ENCODE measurements at places on chromosomes 1 and 21. TPM values are rescaled to one million over a fixed set of nuclear protein-coding genes. Genes with fewer than 3 reads are reported as not detected.
A peak's percentile ranks its signal among the peaks of the same experiment; 100 is the strongest.

DNA sequence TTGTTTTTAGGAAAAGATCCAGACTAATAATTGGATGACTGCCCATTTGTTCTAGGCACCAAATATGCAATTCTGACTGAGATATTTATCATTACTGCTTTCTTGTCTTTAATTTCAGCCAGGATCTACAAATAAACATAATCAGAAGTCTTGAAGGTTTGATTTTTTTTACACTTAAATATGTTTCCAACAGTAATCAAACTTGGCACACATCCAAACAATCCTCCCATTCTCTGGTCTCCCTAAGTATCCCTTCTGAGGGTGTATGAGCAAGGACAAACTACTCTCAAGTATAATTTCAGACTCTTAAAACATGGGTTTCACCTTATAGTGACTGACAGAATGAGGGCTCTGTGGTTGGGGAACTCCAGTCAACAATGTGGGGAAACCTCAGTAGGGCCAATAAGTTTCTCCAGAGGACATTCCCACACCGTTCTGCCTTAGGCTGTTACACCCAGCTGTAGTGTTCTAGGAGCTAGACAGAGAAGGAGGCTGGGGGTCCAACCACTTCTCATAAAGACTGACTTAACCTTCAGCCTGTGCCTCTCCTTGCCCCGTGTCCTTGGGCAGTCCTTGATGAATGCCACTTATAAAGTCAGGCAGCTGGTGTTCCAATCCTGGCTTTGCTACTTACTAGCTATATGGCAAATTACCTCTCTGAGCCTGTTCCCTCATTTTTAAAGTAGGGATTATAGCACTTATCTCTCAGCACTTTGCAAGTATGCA is 1.5 kb upstream of the PALMD start:
- peaks cover 22% of the 10 kb centered on the region for H3K4me1 ChIP-seq
- H3K36me3 ChIP-seq: no peaks in the 10 kb centered on the region
- H3K4me3 ChIP-seq: no peak overlapping the region

DNA sequence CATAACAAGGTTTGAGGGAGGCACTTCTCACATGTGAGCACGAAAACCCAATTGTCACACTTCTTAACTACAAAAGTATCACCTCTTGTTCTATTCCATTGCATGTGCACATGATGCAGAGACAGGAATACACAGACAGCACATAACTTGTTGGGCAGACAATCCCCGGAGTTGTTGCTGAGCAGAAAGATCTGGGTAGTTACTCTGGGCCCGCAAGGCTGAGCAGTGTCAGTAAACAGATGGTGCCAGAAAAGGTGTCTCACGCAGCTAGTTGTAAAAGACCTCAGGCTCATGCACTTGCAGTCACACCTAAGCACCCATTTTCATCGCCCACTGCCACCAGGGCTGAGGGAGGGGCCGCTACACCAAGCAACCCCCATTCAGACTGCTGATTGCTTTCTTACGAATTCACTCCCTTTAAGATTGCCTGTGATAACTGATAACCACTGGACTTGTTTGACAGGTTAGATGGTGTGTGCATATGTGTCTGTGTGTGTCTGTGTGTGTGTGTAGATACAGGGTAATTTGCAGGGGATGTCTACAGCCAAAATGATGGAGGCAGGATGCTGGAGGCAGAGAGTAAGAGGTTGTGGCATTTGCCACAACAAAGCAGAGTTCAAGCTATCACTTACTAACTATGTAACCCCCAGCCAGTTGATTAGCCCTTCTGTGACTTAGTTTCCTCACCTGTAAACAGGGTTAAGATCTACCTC is 4.2 kb downstream of the LGR6 start:
- peaks cover 26% of the 10 kb centered on the region for H3K4me1 ChIP-seq
- H3K27ac ChIP-seq: no peak overlapping the region
- peaks cover 32% of the 10 kb centered on the region for H3K27me3 ChIP-seq
- no peaks in the 10 kb centered on the region for H3K36me3 ChIP-seq
- no peak overlapping the region for H3K4me3 ChIP-seq

DNA sequence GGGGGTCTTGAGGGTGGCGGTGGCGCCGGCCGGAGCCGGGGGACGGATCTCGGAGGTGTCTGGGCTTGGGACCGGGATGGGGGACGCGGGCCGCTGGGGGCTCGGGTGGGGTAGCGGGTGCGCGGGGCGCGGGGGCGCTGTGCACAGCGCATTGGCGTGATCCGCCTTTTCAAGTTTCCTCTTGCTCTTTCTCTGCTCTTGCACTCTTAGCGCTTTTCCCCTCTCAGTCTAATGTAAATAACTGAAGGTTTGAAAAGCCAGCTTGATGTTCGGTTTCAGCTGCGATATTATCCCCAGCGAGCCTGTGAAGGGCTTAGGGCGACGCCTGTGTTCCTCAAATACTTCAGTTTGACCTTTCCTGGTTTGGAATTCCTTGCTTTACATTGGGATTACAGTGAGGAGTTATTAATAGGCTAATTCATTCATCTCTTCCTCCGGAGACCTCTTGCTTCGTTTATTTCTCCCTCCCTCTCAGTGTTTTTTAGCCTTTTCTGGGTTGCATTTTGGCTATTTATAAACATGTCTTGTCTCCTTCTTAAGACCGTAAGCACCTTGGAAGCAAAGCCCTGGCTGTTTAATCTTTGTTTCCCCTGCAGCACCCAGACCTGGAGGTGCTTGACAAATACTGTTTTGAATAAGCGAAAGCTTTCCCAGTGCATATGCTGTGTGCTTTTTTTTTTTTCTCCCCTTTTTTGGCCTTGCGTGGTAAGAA is 693 bp downstream of the RAB4A start:
- peaks cover 28% of the 10 kb centered on the region for H3K36me3 ChIP-seq
- H3K4me3 ChIP-seq: peak overlapping the region; percentile 80
- H3K27me3 ChIP-seq: no peaks in the 10 kb centered on the region
- peaks cover 48% of the 10 kb centered on the region for H3K4me1 ChIP-seq
- H3K27ac ChIP-seq: peak overlapping the region; percentile 77

DNA sequence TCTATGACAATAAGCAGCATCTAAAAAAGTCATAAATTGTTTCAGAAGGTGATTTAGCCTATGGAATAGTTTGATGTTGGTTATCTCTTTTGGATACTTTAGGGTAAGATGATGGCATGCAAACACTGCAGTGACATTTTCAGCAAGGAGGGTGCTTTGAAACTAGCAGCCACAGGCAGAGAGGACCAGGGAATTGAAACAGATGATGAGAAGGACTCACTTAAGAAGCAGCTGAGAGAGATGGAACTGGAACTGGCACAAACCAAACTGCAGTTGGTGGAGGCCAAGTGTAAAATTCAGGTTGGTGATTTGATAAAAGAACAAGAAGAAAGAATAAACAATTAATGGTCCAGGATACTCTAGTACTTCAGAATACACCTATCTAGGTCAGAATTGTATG is 11.2 kb upstream of the CACYBP start:
- no peaks in the 10 kb centered on the region for H3K27me3 ChIP-seq
- H3K4me1 ChIP-seq: peaks cover 6% of the 10 kb centered on the region
- H3K4me3 ChIP-seq: no peak overlapping the region
- no peak for DNase-seq

DNA sequence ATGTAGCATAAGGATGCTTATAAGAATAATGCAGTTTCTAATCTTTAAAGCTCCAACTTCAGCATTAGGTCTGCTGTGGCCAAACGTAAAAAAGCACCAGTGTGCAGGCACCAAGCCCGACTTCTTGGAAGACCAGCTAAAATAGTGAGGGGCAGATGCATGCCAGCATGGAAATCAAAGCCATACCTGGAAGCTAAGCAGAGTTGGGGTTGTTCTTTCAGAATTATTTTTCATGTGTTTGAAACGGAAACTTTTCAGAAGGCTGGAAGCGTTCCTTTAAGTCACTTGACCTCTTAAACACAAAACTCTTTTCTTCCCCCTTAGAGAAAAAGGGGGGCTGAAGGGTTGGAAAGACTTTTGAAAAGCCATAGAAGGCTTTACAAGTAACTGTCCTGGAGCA is 329.2 kb upstream of the C1orf87 start:
- H3K4me3 ChIP-seq: no peak overlapping the region
- no peaks in the 10 kb centered on the region for H3K36me3 ChIP-seq
- H3K4me1 ChIP-seq: no peaks in the 10 kb centered on the region
- peaks cover 58% of the 10 kb centered on the region for H3K27me3 ChIP-seq
- no peak overlapping the region for H3K27ac ChIP-seq

DNA sequence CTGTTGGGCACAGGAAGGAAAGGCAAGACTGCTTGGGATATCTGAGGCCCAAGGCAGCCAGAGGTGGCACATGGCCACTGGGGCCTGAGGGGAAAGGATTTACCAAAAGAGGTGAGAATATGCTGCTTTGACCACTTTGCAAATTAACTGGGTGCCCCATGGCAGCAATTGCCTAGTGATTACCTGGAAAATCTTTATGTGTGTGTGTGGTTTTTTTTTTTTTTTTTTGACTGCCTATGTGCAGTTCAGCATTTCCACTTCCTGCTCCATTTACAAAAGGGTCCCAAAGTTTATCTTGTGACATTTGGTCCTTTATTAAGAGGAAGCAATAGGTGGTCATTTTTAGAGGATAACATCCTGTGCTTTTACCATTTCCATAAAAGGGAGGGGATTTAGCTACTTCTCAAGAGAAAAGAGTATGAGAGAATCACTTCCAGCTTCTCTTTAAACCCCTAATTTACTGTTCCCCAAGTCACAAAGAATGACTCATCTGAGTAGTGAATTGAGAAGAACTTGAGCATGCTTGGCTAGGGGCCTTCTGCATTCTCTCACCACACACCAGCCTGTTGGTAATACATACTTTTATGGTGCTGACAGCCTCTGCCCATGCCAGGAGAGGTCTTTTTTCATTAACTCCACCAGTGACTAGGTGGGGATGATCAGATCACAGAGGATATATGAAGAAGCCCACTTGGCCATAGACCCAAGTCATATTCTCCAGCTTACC is 52.1 kb downstream of the SYDE2 start:
- H3K27me3 ChIP-seq: no peaks in the 10 kb centered on the region
- no peak overlapping the region for H3K27ac ChIP-seq

GRCh38 chr21:33266789-33267135 is 595 bp downstream of the IL10RB start:
- H3K27ac ChIP-seq: peak overlapping the region; percentile 63
- H3K4me3 ChIP-seq: peak overlapping the region; percentile 75
- H3K27me3 ChIP-seq: no peaks in the 10 kb centered on the region
- H3K36me3 ChIP-seq: peaks cover 28% of the 10 kb centered on the region
- no peak for DNase-seq

- H3K27ac ChIP-seq: no peak overlapping the region
- DNase-seq: no peak
- H3K36me3 ChIP-seq: no peaks in the 10 kb centered on the region
- no peak overlapping the region for H3K4me3 ChIP-seq
These were observed 21.3 kb downstream of the COL6A2 start for GRCh38 chr21:46119144-46119636.

DNA sequence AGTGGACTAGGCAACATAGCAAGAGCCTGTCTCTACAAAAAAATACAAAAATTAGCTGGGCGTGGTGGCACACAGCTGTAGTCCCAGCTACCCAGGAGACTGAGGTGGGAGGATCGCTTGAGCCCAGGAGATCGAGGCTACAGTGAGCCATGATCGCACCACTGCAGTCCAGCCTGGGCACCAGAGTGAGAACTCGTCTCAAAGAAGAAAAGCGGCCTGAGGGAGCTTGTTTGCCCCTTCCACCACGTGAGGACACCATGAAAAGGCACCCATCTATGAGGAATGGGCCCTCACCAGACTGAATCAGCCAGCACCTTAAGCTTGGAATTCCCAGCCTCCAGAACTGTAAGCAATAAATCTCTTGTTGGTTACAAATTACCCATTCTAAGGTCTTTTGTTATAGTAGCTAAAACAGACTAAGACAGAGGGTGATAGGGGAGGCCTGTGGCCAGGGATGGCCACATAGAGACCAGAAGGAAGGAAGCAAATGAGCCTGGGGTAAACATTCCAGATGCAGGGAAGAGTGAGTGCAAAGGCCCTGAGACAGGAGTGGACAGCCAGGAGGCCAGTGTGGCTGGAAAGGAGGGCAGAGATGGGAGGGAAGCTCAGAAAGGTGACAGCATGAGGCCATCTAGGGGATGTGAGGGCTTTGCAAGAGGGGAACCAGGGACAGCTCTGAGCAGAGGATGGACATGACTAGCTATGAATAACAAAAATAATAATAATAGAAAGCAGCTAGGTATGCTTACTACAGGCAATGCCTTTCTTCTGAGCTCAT is 120.1 kb downstream of the MATN1 start:
- H3K27me3 ChIP-seq: no peaks in the 10 kb centered on the region
- H3K4me1 ChIP-seq: no peaks in the 10 kb centered on the region
- H3K4me3 ChIP-seq: no peak overlapping the region
- no peak overlapping the region for H3K27ac ChIP-seq
- DNase-seq: no peak

DNA sequence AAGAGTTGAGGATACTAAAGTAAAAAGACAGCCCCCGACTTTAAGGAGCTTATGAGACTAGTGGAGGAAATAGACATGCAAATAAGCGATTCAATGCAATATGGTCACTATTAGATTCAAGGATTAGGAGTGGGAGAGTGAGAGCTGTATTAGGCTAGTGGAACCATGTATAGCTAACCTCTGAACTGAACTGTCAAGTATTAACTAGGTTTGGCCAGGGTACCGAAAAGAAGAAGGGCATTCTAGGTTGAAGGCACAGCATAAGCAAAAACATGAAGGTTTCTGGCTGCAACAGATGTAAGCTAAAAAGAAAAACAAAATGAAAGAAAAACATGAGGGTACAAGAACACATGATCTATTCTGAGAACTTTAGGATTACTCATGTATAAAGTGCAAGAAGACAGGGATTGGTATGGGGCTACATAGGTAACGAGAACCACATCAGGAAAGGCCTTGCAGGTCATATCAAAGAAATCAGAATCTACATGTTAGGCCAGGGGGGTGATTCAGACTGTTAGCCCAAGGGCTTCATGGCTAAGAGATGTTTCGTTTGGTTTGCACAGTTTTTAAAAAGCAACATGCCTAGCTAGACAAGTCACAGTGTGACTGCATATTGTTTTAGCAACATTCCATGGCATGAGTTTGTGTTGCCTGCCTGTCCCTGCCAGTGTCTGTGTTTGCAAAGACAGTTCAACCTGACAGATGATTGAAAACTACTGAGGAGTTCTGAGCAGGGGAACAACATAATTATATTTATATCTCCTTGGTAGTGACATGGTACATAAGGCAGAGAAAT is 54.4 kb upstream of the HAO2 start:
- H3K27me3 ChIP-seq: peaks cover 16% of the 10 kb centered on the region
- H3K36me3 ChIP-seq: peaks cover 6% of the 10 kb centered on the region
- no peak for DNase-seq
- no peak overlapping the region for H3K4me3 ChIP-seq
- H3K27ac ChIP-seq: no peak overlapping the region

DNA sequence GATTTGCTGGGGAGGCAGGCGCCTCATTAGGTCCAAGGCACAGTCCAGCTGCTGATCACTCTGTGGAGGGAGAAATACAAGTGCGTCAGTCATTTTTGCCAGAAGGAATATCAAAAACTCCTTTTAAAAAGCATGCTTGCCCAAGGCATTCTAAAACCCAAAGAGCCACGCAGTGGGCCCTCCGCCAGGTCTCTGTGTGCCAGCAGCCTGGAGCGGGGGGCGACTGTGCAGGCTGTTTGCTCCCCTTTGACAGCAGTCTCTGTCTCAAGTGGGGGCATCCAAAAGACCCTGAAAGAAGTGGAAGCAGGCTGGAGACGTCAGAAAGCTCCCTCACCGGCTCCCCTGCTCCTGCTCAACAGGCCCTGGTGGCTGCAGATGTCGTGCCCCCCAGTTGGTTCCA is 65.6 kb downstream of the CAPZB start:
- H3K27me3 ChIP-seq: no peaks in the 10 kb centered on the region
- peaks cover 25% of the 10 kb centered on the region for H3K4me1 ChIP-seq
- H3K27ac ChIP-seq: no peak overlapping the region
- DNase-seq: no peak
- H3K4me3 ChIP-seq: no peak overlapping the region

The BROX gene
- total RNA-seq: 152 TPM

The RGS1 gene
- total RNA-seq: not detected

The OTUD7B gene
- total RNA-seq: 44.3 TPM

The KIF26B gene
- total RNA-seq: 1.6 TPM

The TSPEAR gene
- total RNA-seq: not detected

Data from MCF 10A (cell line).